AG10803 (cell line): ENCODE measurements at places on chromosomes 2 and 18.
A peak's percentile ranks its signal among the peaks of the same experiment; 100 is the strongest.

DNA sequence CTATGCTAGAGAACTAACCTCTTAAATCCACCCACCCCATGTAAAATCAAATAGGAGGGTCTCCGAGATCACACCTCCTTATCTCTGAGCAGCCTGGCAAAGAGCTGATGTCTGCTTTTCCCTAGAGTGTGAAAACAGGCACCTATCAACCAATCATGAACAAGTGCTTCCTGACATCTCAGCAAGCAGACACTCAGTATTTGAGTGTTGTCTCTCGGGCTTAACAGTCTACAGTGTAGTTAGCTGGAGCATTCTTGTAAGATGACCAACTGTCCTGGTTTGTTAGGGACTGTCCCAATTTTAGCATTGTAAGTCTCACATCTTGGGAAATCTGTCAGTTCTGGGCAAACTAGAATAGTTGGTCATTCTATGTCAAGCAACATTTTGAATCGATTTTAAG lies 26.4 kb downstream of the MARCHF4 start:
- peak; percentile 65 for DNase-seq

DNA sequence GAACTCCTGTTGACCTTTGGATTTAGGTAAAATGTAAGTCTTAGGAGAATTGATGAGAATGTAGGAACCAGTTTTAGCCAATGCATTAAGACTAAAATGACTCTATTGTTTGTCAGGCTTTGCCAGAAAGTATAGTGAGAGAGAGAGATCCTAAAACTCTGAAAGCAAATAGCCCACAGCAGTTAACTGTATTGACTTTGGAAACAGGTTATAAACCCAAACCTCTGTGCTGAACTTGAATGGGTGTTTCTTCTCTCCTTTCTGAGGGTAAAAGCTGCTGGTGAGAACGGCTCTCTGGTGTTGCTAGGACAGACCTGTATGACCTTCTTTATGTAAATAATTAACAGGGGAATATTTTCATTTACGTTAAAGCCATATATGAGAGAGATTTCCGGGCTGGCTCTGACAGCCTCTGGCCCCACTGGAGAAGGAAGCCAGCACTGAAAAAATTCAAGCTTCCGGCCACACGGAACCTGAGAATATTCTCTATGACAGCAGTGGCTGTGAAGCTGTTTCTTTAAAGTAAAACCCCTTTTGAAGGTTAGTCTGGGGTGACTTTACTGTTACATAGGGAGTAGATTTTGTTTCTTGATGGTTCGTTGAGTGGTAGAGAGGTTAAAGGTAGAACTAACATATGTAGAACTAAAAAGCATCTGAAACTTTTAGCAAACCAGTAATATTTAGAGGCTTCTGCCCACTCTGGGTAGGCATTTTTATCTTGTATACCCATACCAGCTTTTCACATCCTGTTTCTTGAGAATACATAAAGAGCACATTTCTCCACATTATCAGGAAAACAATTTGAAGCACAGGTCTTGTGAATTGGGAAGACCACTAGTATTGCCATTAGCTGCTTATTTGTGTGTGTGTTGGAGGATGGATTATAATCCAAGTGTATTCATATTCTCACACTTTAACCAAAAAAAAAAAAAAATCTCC lies 123.8 kb downstream of the SPTBN1 start:
- DNase-seq = no peak

GRCh38 chr2:36464006-36464721 lies 108.6 kb downstream of the CRIM1 start:
- no peak for DNase-seq

DNA sequence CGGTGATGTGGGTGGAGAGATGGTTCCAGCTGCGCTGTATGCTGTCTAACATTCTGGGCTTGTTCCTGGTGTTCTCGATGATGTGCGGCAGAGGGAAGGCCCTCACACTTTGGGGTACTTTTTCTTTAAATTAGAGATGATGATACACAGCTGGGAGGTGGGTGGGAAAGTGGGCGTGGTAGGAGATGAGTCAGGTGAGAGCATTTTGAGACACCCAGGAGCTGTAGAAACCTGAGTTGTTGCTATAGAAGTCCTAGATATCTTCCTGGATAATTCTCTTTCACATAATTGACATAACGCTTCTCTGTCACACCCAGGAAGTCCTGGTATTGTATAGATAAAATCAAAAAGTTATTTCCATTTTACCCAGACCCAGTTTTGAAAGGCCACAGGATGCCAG lies 103.8 kb upstream of the ALKAL2 start:
- DNase-seq = no peak

GRCh38 chr2:147553775-147554271 lies 291.0 kb upstream of the ACVR2A start:
- no peak for DNase-seq

- DNase-seq = no peak
Observed at GRCh38 chr2:217755027-217755745, 247.6 kb downstream of the TNS1 start.

GRCh38 chr2:96945014-96945413 lies 41.4 kb downstream of the FAM178B start:
- DNase-seq = no peak

- DNase-seq = peak; percentile 94
Observed at GRCh38 chr18:59814891-59815290, 84.9 kb upstream of the PMAIP1 start.

GRCh38 chr2:181972431-181973170 lies 13.1 kb upstream of the PPP1R1C start:
- no peak for DNase-seq

- no peak for DNase-seq
Observed at GRCh38 chr2:106953236-106953635, 67.3 kb upstream of the ST6GAL2 start.

GRCh38 chr2:8722986-8723385 lies 41.1 kb downstream of the ID2 start:
- DNase-seq = no peak

DNA sequence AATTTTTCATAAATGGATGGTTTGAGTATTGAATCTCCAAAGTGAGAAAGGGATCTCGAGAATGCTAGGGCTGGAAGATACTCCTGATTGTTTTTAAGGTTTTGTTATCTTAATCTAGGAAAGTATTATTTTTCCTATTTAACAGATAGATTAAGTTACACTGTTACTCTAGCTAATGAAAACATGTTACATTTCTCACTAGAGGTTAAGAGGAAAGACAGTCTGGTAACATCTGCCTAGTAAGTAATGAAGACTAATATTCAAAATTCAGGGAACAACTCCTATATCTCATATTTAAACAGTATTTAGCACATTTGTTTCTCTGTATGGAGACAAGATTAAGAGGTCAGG lies 2.0 kb downstream of the GALNT3 start:
- no peak for DNase-seq

GRCh38 chr2:66582104-66582986 lies 147.4 kb downstream of the MEIS1 start:
- DNase-seq = no peak
